ENCODE measurements at places on chromosomes 1 and 21.
A peak's percentile ranks its signal among the peaks of the same experiment; 100 is the strongest.

DNA sequence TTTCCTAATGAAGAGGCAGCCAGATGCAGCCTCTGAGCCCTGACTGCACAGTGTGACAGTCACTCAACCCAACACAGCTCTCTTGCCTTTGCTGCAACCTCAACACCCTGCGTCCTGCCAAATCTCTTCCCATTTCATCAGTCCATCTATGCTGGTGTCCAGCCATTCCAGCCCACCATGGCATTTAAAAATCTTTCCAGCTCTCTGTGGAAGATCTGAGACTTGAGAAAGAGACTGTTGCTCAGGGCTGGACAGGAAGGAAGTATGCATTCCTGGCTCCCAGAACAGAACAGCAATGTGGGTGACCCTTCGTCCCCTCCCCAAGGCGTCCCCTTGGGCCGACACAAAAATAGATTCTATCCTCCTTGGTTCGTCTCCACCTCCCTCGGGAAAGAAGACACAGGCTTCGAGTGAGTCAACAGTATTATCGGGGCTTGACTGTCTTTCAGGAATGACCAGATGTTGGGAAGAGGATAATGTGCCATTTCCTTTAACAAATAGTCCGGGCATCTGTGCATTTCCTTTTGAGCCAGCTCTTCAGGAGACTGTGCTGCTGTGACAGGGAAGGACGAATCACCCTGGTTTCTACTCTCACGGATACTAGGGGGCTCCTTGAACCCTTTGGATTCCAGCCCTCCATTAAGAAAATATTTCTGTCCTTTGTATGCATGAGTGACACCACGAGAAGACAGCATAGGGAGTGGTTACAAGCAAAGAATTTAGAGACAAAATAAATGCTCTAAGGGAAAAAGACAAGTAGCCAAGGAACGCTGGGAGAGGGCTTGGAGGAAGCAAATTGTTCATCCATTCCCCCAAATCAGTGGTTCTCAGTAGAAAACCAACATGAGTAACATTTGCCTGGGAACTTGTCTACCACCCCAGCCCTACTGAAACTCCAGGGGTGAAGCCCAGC is 111.4 kb upstream of the CDC42BPA start:
- no peak for DNase-seq

DNA sequence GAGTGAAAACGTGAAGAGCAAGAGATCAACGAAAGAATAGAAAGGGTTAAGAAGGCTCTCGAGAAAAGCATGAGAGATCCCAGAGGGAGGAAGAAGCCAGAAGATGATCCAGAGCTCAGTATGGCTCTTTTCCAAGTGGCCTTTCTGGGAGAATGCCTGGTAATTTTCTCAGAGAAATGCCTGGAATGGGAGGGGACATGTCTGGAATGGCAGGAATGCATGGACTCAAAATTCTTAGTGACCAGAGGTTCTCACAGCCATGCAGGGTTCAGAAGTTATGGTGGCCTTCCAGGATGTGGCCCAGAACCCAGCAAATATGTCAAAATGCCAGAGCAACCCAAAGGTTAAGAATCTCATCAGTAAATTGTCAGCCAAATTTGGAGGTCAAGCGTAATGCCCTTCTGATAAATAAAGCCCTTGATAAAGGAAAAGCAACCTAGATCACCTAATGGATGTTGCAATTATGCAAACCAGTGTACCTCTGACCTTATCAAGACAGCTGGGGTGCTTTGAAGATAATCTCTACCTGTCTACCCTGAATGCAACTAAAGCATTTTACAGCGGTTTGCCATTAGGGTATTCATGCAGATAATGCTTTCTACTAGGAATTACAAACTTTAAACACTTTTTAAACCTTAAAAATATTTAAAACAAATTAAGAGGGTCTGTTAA is 53.1 kb downstream of the NBPF6 start:
- no peak for DNase-seq

DNA sequence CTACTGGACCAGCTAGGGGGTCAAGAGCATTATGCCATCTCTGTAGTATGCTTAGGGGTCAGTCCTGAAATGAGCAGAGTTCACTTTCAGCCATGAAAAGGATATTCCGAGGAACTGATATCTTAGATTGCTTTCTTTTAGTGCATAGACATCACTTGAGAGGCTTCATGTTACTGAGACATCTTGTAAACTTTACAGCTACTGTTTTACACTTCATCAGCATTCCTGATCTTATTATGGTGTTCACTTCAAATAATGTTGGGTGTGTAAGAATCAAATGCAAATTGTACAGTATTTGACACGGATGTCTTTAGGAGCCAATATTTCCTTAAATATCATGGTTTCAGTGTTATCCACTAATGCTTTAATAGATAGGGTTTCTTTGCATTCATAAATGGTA is 22.4 kb upstream of the CLDN14 start:
- DNase-seq: no peak

GRCh38 chr1:206833106-206833680 is 32.2 kb upstream of the IL20 start:
- no peak for DNase-seq

GRCh38 chr1:35369922-35370671 is 101.6 kb downstream of the ZMYM4 start:
- DNase-seq: no peak

DNA sequence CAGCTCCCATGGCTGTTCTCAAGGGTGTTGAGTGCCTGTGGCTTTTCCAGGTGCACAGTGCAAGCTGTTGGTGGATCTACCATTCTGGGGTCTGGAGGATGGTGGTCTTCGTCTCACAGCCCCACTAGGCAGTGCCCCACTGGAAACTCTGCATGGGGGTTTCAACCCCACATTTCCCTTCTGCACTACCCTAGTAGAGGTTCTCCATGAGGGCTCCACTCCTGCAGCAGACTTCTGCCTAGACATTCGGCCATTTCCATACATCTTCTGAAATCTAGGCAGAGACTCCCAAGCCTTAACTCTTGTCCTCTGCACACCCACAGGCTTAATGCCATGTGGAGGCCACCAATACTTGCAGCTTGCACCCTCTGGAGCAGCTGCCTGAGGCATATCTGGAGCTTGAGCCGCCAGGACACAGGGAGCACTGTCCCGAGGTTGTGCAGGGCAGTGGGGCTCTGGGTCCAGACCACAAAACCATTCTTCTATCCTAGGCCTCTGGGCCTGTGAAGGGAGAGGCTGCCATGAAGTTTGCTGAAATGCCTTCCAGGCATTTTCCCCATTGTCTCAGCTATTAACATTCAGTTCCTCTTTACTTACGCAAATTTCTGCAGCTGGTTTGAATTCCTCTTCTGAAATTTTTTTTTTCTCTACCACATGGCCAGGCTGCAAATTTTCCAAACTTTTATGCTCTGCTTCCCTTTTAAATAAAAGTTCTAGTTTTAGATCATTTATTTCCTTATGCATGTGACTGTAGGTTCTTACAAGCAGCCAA is 8.8 kb upstream of the CAPN8 start:
- DNase-seq: no peak

GRCh38 chr1:11289064-11289463 is 16.1 kb downstream of the UBIAD1 start:
- DNase-seq: no peak

DNA sequence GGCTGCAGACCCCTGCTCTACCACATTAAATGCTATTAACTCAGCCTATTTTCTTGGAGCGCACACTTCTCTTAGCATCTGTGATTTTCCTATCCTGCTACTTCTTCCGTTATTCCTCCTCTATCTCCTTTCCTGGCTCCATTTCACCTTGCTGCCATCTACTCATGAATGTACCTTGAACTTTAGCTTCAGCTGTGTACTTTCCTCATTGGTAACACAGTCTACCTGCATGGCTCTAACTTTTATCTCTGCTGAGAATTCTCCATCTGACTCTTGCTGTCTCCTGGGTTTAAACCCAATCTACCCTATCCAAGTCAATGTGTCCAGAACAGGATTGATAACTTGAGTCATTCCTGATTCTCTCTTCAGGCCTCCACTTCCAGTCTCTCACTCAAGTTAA is 67.6 kb upstream of the MCOLN3 start:
- DNase-seq: no peak

DNA sequence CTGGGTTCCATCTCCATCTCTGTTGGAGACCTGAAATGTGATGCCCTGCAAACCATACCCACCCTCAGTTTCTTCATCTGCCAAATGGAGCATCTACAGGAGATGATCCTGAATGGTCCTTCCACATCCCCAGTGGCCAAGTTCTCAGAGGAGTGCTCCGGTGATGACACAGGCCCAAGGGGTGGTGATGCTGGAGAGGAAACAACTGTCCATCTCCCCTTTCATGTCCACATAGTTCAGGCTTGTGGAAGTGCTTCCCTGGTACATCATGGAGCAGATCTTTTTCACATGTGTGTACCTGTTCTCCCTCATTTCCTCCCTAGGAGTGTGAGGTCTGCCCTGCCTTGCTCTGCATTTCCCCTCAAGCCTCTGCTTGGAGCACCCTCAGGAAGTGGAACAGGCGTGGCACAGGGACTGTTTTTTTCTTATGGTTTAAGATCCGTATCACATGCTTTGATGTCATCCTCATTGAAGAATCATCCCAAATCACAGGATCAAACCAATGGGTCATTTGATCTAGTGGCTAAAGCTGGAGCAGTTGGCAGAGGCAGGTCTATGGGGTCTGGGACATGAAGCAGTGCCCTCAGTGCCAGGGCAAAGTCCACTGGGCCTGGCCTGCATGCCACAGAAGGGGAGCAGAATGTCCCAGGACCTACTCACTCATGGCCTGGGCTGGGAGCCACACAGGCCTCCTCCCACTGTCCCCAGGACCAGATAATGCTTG is 8.2 kb upstream of the TRIM63 start:
- no peak for DNase-seq

DNA sequence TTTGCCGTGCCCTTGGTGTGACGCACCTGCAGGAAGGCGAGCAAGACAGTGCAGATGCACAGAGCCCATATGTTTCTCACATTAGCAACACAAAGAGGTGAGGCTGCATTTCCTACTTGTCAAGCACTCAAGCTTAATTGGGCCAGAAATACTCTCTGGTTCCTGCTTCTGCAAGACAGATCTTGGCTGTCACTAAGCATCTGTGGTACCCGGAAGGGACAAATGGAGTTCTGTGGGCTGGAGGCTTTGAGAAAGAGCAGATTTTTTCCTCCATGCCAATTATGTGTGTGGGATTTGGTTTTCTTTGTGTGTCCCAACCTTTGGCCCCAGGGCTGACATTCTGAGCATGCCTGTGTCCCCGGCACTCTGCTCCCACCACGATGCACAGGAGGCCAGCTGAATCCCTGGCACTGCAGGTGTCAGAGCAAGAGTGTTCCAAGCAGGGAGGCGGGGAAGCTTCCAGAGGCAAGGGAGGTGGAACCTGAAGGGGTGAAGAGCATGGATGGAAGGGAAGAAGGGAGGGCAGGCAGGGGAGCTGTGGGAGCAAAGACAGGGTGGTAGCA is 52.0 kb upstream of the STUM start:
- DNase-seq: no peak

- no peak for DNase-seq
Measured at GRCh38 chr1:30373471-30374399, 349.6 kb downstream of the MATN1 start.

GRCh38 chr1:14922942-14923726 is 230.4 kb upstream of the TMEM51 start:
- DNase-seq: peak; percentile 17

- DNase-seq: no peak
Measured at GRCh38 chr1:203580733-203581132, 45.9 kb upstream of the ATP2B4 start.

GRCh38 chr1:216604771-216605170 is 118.5 kb downstream of the ESRRG start:
- peak; percentile 63 for DNase-seq

- DNase-seq: no peak
Measured at GRCh38 chr1:214467078-214467585, 84.3 kb downstream of the PTPN14 start.

DNA sequence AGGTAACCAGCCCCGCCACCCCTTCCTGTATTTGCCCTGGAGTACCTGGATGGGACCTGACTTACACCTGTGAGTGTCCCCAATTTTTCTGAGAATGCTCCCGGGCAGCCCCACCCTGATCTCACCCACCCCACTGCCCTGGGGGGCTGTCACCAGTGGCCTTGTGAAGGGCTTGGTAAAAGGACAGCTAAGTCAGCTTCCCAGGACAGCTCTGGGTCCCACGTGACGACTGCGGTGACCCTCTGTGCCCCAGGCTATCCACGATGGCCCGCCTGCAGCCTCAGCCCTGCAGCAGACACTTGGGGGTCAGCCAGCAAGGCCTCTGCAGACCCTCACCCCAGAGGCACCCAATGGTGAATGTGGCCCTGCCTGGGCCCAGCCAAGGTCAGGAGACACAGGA is 5.6 kb downstream of the SRM start:
- no peak for DNase-seq

DNA sequence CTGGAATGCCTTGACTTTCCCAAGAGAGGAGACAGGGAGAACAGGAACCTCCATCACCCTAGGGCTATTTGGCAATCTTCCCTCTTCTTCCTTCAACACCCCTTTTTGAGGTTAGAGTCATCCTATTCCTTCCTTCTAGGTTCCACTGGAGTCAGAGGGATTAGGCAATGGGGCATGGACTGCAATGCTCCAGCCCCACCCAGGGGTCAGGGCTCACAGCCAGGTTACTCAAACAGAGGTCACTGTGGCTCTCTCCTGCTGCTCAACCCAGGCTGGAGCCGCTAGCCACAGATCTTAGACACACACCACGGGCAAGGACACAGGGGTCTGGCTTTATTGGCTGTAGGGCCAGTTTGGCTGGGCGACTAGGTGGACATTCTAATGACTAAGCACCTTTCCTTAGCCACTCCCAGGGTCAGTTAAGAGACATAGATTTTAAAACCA is 145.5 kb upstream of the NRIP1 start:
- no peak for DNase-seq

DNA sequence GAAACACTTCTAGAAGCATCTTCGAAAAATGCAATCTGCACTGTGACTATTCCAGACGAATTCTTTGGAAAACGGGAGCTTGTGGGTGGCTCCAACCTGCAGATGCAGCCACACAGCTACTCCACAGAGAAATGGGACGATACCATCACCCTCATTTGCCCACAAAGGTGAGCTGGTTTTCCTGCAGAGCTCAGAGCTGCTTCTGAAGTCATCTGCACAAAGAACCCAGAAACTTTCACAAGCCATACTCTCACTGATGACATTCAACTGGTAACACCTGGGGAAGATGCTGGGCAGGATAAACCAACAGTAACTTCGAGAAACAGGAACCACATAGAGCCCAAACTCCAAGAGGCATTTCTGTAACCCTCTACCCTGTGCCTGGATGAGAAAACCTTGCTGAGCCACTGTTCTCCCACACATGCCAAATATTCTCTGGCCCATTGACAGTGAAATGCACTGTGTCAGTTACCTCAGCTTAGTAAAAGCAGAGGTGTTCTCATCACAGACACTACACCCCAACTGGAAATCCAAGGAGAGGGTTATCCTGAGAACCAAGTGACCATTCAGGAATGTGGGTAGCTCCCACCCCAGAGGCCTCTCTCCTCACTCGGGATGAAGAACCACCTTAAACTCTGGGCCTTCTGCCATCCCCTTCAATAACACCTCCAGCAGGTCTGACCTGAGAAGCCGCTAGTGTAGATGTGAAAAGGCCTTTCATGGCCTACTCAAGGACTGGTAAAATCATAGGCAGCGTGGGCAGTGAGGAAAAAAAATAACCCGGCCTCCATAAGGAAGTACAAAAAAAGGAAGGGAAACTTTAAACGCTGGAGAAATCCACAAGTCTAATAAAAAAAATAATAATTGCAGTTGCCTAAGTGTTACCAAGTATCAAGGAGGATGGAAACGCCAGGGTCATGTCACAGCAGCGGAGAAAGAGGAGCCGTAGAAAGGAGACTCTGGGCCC is 56.7 kb downstream of the HSF2BP start:
- no peak for DNase-seq

- peak; percentile 9 for DNase-seq
Measured at GRCh38 chr1:230627767-230628166, 14.5 kb upstream of the COG2 start.

All from NCI-H1105 treated with DMSO at 0.1 percent for 48 hours (cell line).